Stimulated activated CD4-positive, alpha-beta T cell treated with anti-CD3 and anti-CD28 coated beads, Interleukin-4, amount 100 ng/mL, for 24 hours (primary cell): ENCODE measurements at places on chromosomes 5 and 9.

DNA sequence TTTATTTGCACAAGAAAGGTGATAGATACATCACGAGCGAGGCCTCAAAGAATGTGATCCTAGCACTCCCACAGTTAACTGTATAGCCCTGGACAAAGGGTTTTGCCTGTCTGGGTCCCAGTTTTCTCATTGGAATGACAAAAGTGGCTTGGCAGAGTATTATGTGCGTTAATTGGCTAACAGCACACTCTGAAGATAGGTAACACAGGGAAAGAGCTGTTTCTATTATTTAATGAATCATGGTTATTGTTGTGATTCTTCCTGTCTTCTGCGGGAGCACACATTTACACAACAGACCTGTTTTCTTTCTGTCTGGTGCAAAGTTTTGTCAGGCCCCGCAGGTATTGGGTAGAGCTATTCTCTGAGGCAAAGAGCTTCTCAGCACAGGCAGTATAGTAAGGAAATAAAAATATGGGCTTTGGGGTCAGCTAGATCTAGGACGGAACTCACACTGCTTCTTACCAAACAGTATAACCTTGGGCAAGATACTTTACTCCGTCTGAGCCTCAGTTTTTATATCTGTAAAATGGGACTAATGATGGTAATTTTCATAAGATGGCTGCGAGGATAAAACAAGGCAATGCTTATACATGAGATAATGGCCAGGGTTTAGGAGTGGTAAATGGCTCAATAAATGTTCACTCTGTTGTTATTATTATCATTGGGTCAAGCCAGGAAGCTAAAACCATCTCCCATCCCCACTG is 78.9 kb downstream of the PLAC8L1 start:
- no peak for DNase-seq

GRCh38 chr5:35302544-35302943 is 72.3 kb upstream of the PRLR start:
- DNase-seq, result no peak

GRCh38 chr9:93503381-93503780 is 50.0 kb upstream of the FAM120AOS start:
- no peak for DNase-seq

DNA sequence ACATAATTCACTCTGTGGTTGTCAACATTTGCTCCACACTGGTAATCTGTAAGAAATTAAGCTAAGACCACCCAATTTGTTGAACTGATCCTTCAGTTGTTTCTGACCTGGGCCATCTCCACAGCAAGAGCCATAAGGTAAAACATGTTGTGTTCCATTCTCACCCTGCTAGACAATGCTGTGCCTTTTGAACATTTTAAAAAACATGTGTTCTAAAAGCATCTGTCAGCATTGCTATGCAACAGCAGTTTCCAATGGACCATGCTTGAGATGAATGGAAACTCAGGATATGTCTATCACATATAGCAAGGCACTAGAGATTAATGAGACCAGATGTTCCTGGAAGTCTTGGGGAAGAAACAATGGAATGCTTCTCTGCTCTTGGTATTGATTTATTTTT is 455.1 kb upstream of the RGMB start:
- no peak for DNase-seq

- no peak for DNase-seq
Observed at GRCh38 chr5:56319526-56320181, 86.5 kb upstream of the ANKRD55 start.
